RPMI8226 (cell line): ENCODE measurements at places on chromosomes 3 and 15.

DNA sequence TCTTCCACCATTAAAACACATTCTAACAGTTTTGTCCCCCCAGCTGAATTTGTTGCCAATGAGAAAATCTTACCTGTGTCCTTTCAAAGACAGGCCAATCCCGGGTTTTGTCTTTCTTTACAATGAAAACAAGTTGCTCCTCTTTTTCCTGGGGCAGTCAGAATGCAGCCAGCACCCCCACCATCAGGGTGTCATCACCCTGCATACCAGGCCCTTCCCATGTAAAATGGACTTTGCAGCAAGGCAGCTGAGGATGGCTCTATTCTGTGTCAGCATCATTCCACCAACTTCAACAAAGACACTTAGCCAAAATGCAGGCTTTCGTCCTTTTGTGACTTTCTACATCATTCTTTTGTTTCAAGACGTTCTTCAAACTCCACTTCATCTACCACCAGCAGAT lies 490.9 kb downstream of the OCA2 start:
- DNase-seq = no peak

- DNase-seq = no peak
Observed at GRCh38 chr15:42151736-42152135, 4.7 kb downstream of the PLA2G4F start.

DNA sequence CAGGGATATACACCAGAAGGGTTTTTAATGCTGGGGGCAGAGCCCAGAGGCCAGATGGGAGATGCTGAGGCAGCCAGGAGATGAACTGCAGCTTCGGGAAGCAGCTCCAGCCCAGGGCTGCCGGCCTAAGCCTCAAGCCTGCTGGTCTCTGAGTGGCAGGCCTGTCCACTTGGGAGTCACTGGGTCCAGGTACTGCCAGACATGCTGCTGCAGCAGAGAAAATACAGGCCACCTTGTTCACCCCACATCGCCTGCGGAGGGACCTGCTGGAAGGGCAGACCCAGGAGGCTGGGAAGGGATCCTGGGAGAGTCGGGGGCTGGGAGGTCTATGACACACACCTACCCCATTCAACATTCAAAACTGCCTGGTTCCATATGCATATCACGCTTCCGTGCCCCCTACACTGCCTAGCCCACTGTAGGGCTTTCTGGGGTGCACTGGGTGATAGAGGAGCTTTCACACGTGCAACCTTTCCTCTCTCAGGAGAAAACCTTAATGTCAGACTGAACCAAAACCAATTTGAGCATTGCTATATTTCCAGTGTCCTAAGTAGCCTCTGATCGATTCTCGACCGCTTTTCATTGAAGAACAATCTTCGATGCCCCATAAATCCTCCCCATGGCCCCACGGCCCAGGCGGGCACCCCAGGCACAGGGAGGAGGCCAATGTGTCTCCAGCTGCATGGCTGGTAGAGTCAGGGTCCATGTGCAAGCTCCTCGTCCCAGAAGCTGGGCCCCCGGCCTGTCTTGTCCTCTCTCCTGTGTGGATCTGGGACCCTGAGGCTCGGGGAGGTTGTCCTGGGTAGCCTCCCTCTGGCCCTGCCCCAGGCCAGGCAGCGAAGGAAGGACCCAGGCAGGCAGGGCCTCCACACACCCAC lies 147.4 kb downstream of the ATP10A start:
- no peak for DNase-seq

GRCh38 chr3:81406318-81406717 lies 355.1 kb downstream of the GBE1 start:
- no peak for DNase-seq

DNA sequence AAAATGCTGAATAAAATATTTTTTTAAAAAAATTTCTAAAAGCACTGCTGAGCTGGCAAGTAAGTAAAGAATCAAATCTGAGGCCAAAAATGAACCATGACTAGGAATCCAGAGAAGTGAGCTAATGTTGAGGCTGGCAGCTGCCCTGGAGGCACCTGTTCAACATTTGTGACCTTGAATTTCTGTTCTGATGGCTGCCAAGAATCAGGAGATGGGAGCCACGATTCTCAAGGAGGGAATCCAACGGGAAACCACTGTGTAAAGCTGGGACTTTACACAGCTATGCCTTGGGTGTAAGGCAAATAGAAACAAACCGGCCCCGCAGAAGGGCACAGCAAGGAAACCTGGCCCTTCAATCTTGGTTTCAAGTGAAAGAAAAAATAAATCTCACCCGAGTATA lies 22.7 kb downstream of the HEG1 start:
- DNase-seq = no peak

- no peak for DNase-seq
Observed at GRCh38 chr3:79257791-79258190, 510.0 kb downstream of the ROBO1 start.

DNA sequence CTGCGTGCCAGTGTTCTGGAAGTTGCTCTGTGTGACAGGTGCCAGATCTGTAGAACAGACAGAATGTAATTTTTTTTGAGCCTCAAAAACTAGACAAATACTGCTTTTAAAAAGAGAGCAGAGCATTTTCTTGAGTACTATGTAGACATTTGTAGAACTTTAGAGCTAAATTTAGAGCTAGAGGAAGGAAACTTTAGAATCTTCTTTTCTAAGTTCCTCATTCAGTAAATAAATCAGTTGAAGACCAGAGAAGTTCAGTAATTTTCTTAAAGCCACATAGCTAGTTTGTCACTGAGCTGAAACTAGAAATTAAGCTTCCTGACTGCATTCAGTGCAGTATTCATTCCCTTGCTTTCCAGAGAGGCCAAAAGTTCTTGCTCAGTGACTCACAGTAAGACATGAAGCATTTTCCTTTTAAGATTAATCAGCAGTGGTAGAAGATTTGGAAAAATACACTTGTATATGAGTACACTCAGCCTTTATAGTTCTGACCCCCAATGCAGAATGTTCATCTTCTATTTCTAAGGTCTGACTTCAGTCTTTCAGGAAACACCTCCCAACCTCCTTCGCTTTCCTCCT lies 83.6 kb upstream of the TSEN2 start:
- DNase-seq = no peak

DNA sequence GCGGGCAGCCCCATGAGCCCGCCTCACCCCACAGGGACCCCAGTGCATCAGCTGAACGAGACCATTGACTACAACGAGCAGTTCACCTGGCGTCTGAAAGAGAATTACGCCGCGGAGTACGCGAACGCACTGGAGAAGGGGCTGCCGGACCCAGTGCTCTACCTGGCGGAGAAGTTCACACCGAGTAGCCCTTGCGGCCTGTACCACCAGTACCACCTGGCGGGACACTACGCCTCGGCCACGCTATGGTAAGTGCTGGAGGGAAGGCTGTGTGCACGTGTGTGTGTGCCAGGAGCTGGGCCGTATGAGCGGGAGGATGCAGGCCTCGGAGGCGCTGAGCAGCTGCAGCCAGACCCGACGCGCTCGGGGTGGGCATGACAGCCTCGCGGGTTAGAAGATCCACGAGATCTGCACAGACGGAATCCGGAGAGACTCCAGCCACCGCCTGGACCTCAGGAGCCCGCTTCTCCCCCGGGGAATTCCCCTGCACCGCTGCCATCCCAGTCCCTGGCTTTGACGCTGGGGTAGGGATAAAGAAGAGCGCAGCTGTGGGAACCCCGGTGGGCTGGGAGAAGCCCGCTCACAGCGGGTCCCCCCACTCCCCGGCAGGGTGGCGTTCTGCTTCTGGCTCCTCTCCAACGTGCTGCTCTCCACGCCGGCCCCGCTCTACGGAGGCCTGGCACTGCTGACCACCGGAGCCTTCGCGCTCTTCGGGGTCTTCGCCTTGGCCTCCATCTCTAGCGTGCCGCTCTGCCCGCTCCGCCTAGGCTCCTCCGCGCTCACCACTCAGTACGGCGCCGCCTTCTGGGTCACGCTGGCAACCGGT lies 2.6 kb downstream of the DUOXA2 start:
- no peak for DNase-seq

DNA sequence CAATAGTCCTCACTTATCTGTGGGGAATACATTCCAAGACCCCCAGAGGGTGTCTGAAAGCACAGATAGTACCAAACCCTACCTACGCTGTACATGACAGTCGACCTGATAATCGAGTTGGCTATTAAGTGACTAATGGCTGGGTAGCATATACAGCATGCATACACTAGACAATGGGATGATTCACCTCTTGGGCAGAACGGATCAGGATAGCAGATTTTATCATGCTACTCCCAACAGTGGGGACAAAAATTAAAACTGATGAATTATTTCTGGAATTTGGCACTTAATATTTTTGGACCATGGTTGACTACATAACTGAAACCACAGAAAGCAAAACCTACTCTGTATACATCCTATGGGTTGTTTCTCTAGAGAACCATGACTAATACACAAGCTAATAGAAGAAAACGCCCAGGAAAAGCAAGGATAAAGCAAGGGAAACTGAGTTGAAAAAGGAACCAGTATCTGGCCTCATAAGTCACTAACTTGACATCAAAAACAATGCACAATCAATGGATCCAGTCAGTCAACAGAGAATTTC lies 15.5 kb downstream of the ATG3 start:
- DNase-seq = no peak

DNA sequence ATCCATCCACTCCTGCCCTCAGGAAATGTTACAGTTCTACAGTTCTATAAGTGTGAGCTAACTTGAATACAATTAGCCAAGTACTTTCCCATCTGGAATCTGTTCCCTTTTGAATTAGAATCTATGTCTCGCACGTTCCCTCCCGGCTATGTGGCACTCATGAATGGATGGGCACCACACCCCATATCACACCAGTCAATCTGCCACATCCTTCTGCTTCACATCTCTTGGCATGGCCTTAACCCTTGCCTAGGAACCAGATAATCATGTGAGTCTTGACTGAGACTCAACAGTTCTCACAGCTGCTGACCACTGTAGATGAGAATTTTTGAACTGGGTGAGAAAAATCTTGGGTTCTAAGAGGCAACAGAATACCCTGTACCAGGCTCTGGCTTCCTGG lies 180.2 kb downstream of the TNIK start:
- DNase-seq = no peak

- DNase-seq = no peak
Observed at GRCh38 chr3:41489231-41489630, 289.9 kb downstream of the CTNNB1 start.

DNA sequence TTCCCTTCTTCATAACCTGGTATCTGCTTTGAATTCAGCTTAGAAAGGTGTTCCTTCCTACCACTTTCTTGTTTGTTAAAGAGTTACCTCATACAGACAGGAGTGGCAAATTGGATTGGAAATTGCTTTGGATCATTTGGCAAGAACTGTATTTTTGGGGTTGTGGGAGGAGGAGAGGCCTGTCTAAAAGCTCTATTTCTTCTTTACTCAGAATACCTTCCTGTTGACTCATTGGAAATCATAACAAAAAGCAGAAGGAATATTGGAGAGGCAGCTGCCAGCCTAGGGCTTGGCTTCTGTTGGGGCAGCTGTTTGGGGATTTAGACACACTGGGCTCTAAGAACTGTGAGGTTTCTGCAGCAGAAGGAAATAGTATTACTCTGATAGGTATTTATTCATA lies 14.2 kb downstream of the IQGAP1 start:
- DNase-seq = no peak

DNA sequence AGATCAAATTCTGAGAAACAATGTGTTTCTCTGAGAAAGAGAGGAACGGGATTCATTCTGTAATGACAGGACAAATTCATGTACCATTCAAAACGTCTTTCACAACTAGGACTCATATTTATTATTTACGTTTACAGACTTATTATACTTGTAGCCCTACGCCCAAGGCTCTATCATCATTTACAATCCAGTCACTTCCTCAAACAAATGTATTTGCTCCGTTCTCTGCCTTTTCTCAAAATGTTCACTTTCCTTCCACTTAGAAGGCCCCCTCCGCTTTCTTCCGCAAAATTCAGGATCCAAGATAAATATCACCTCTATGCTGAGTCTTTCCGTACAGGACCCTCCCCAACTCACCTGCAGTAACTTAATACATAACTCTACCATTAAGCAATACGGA lies 745 bp downstream of the RSL24D1 start:
- DNase-seq = peak; percentile 19

- no peak for DNase-seq
Observed at GRCh38 chr15:64562003-64562640, 101.7 kb downstream of the ZNF609 start.

GRCh38 chr15:90141646-90142045 lies 39.4 kb upstream of the IDH2 start:
- no peak for DNase-seq
